ENCODE measurements at places on chromosomes 3 and 15.
A peak's percentile ranks its signal among the peaks of the same experiment; 100 is the strongest.

DNA sequence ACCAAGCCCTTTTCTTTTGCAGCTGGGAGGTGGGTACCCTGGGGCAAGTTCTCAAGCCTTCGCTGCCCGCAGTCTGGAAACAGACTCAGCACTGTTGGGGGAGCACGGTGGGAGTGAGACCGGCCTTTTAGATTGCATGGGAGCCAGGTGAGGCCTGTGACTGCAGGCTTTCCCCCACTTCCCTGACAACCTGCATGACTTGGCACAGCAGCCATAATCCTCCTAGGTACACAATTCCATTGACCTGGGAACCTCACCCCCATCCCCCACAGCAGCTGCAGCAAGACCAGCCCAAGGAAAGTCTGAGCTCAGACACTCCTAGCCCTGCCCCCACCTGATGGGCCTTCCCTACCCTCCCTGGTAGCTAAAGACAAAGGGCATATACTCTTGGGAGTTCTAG is 52.2 kb upstream of the CCDC80 start:
- DNase-seq, result no peak

DNA sequence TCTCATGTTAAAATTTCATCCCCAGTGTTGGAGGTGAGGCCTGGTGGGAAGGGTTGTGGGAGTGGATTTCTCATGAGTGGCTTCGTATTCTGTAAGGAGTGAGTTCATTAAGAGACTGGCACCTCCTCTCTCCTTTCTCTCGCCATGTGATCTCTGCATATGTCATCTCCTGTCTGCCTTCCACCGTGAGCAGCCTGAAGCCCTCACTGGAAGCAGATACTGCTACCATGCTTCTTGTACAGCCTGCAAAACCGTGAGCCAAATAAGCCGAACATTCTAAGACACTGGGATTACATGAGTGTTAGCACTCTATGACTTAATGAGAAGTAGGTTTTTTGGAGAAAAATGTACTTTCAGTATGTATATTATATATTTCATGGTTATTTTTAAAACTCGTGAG is 6.8 kb upstream of the GABPB1 start:
- no peak for DNase-seq

DNA sequence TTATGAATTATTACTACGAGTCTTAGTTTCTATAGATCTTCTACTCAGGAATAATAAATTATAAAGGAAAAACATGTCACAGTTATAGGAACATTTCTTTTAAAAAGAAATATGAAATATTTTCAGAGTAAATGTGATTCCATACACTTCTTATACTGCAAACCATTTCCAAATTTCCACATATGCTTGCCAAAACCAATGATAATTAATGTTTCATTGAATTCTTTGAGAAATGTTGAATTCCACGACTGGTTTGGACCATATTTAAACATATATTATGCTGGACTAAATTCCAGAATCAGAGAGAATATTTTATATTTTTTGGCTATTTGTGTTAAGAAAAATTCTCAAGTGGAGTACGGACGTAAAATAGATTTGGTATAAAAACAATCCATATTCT is 144.6 kb downstream of the EPHA3 start:
- DNase-seq, result no peak

GRCh38 chr3:11084098-11084497 is 70.2 kb upstream of the HRH1 start:
- DNase-seq, result no peak

GRCh38 chr3:46998121-46998851 is 18.8 kb downstream of the NBEAL2 start:
- peak; percentile 74 for DNase-seq

DNA sequence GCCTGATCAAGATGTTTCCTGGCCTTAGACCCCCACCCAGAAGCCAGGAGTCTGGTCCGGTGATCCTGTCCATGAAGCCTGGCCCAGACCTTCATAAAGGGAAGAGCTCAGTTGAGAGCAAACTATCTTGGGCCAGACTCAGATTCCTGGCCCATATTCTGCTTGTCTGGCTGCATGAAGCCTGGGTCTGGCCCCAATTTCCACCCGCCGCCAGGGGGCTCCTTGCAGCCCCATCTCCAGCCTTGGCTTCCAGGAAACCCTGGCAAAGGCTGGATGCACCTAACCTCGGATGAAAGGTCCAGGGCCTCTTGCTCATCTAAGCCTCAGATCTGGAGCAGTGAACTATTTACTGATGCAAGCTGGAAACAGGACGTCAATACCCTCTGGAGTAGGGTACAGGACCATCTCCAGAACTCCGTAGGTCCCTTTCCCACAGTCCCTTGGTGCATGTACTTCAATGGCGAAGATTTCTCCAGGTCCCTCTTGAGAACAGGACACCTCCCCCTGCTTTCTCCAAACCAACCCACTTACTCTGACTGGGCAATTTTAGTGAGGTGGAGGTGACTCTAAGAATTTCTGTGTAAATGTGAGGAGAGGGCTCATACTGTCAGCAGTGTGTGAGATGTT is 5.6 kb downstream of the FOXL2 start:
- no peak for DNase-seq

DNA sequence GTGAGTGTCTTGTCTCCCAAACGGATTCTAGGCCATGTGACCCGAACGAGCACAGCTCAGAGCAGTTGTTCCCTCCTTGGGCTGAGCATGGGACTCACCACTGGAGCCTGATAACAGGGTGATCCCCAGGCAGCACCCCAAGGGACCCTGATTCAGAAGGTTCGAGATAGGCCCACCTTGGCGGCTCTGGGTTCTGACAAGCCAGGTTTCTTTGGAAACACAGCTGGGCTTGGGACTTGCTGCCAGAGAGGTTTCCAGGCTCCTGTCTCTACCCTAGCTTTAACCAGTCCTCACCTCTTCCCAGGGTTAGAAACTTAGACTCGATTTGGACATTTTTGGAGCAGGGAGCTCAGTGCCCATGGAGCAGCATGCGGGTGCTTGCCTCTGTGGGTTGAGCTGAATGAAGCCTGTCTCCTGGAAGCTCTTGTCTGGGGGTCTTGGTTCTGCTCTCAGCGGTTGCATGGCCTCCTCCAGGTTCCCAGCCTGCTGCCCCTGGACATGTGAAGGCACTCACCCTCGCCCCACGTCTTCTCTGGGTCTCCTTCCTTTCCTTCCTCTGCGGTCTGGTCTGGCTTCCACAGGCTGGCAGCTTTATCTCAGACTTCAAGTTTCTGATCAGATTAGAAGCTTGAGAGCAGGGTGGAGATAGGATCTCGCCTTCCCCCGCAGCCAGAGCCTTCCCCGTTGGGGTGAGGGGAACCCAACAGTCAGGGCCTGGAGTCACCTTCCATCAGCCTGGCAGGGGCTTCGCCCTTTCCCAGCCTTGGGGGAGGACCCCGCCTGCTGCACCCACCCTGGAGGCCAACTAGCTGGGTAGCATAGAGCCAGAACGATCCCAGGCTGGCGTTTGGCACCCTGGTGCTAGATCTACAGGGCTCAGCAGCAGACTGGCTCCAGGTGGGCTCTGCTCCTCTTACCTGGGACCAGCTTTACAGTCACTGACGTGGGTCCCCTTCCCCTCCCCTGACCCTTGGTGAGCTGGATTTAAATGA is 21.0 kb downstream of the PAQR5 start:
- no peak for DNase-seq

DNA sequence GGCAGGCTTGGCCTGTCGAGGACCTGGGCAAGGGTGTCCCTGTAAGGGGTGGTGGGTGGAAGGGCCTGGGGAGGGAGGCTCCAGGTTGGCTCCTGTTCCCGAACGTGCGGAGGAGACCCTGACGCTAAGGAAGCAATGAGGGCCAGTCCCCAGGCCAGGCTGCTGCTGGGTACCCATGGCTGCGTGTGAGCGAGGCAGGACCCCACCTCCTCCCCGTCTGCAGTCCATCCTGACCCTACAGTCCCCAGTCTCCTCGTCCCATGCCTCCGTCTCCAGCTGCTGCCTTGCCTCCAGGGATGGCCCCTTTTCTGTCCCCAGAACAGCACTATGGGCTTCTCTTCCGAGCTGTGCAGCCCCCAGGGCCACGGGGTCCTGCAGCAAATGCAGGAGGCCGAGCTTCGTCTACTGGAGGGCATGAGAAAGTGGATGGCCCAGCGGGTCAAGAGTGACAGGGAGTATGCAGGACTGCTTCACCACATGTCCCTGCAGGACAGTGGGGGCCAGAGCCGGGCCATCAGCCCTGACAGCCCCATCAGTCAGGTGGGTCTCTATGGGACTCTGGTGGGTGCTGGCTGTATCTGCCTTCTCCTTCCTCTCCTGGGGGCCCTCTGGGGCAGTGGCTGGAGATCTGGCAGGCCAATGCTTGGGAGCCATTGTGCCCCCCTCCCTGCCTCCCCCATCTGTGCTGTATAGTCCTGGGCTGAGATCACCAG is 571 bp downstream of the FES start:
- DNase-seq, result no peak

GRCh38 chr3:159892171-159892795 is 96.4 kb upstream of the IL12A start:
- DNase-seq, result no peak

GRCh38 chr15:69032031-69032430 is 17.5 kb downstream of the NOX5 start:
- no peak for DNase-seq

GRCh38 chr3:23288286-23288685 is 85.2 kb downstream of the UBE2E2 start:
- no peak for DNase-seq

- no peak for DNase-seq
These were observed at the start of gene TRIM71 for GRCh38 chr3:32817558-32818228. TSS of gene TRIM71 (plus strand) at chr3:32817997. CDS start at chr3:32818081, 84 bp downstream.

DNA sequence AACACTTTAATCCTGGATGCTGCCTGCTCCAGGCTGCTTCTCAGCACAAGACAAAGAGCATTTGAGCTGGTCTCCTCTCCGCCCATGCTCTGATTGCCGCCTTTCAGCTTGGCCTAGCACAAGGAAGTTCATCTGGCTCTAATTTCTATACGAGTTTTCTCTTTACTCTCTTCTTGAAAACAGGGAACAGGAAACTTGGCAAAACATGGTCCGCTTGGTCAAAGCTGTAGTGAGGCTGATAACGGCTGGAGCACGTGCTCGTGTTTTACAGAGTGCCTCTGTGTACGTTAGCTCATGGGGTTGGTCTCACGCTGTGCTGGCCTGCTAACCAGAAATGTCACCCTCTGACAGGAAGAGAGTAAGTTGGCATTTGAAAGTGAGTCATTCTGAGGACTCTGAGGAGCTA is 19.2 kb downstream of the RARRES1 start:
- no peak for DNase-seq

DNA sequence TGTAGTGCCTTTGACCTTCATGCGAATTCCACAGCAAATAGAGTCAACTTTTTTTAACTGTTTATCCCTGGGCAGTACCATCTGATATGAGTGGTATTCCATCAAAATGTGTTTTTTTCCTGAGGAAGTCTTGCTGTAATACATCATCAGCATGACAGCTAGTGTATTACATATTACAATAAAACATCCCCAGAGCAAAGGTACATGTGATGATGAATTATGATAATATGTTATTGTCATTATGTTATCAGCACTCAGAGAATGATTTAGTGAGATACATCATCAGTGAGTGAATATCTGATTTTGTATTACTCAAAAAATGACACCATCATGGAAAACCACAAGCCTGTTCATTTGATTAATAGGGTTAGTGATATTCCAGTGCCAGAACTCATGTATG is 69.7 kb upstream of the ARL6 start:
- DNase-seq, result no peak

- no peak for DNase-seq
These were observed 79.4 kb downstream of the AAGAB start for GRCh38 chr15:67174864-67175573.

GRCh38 chr3:18424729-18425640 is at the start of gene SATB1:
TSS of gene SATB1 (minus strand) at chr3:18425339. CDS start at chr3:18420967, 4,372 bp downstream.
- DNase-seq, result peak; percentile 67

DNA sequence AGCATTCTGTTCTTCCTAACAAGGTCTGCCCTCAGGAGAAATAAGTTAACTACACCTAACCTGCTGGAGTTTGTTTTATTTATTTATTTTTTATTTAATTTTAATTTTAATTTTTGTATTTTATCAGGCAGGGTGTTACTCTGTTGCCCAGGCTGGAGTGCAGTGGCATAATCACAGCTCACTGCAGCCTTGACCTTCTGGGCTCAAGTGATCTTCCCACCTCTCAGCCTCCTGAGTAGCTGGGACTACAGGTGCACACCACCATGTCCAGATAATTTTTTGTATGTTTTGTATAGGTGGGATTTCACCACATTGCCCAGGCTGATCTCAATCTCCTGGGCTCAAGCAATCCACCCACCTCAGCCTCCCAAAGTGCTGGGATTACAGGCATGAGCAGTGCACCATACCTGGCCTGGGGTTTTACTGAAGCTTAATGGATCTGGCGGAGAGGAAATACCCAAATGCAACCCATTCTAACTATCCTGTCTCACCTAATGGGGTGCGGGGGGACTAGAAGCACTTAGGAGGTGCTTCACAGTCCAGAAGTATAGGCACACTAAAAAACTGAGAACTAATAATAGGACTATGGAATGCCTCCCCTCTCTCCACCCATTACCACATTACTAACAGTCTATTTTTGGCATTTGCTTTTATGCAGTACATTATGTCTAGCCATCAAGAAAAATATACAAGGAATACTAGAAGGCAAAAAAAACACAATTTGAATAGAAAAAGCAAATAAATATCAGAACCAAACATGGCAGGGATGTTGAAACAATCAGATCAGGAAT is 61.4 kb downstream of the TTBK2 start:
- no peak for DNase-seq

DNA sequence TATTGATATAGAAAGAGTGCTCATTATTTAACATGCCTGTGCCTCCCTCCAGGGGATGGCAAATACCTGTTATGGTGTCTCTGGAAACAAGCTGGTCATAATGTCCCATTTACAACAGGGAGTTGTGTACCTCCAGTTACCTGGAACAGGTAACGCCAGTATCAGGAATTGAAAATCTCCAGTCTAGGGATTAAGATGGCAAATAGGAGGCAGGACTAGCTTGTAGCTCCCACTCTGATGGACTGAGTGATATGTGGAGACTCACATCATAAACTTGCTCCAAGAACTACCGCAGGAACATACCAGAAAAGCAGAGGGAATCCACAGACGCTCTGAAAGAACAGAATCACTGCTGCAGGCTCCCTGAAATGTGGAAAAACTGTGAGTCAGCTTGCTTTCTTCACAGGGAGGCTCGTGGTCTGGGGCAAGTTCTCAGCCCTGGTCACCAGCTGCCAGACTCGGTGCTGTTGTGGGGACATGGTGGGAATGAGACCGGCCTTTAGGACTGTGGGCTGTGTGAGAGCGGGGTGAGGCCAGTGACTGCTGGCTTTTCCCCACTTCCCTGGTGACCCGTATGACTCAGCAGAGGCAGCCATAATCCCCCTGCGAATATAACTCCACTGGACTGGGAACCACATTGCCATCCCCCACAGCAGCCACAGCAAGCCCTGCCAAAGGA is 97.4 kb downstream of the KCNAB1 start:
- no peak for DNase-seq

GRCh38 chr3:111582120-111582474 is 13.0 kb downstream of the ZBED2 start:
- no peak for DNase-seq

- peak; percentile 85 for DNase-seq
These were observed 20.6 kb upstream of the EPHB3 start for GRCh38 chr3:184540777-184541681.
